GM13976 (cell line): ENCODE measurements at places on chromosomes 12 and 14.

DNA sequence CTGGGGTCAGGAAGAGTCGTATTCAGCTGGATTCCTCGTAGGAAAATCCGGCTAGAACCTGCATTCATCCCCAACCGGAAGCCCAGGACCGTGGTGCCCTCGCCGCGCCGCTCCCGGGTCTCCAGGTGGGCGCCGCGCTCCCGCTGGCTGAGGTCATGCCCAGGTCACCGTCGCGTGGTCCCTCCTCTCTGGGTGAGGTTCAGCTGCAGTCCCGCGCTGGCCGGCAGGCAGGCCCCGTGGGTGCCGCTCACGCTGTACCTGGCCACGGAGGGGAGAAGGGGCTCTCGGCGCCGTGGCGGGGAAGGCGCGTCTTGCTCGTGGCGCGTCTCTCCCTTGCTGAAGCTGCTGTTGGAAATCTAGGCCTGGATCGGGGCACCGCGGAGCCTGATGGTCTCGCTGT is 44.5 kb downstream of the LRTM2 start:
- no peak for DNase-seq

- DNase-seq, result no peak
These were observed 49.9 kb upstream of the DYRK2 start for GRCh38 chr12:67598598-67598997.

GRCh38 chr12:82359115-82359478 is 768 bp downstream of the METTL25 start:
- no peak for DNase-seq

GRCh38 chr14:86055512-86056075 is 525.6 kb downstream of the FLRT2 start:
- DNase-seq, result no peak

DNA sequence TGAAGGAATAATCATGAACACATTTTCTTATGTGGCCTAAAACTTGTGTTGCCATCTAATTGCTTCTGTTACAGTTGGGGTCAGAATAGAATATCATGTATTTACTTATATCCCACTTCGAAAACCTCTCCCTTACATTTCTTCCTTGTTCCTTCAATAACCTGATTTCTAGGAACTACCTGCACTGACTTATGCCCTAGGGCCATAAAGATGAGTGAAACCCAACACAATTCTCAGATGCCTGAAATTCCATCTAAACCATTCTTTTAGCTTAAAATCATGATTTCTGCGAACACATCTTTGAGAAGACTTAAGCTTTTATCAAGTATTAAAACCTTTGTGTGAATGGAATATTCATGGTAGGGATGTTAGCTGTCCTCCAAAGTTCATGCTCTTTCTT is 142.7 kb downstream of the SNAPC1 start:
- no peak for DNase-seq

DNA sequence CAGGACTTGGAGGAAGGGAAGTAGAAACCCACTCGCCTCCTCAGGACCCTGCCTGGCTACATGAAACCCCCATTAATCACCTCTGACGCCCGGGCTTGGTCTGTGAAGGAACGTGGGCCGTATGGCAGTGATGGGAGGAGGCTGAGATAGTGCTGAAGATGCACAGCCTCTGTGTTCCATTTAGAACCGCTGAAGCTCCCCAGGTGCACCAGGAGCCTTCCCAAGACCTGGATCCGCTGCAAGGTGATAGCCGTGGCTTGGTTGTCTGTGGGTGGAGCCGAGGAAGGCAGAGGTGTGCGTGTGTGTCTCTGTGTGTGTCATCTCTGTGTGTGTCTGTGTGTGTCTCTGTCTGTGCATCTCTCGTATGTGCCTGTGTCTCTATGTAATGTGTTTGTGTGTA is 293.1 kb downstream of the CACNA1C start:
- DNase-seq, result no peak

GRCh38 chr12:4275870-4276301 is 2.3 kb downstream of the CCND2 start:
- DNase-seq, result no peak

- DNase-seq, result no peak
These were observed 60.4 kb downstream of the PPP1R36 start for GRCh38 chr14:64610049-64610746.

DNA sequence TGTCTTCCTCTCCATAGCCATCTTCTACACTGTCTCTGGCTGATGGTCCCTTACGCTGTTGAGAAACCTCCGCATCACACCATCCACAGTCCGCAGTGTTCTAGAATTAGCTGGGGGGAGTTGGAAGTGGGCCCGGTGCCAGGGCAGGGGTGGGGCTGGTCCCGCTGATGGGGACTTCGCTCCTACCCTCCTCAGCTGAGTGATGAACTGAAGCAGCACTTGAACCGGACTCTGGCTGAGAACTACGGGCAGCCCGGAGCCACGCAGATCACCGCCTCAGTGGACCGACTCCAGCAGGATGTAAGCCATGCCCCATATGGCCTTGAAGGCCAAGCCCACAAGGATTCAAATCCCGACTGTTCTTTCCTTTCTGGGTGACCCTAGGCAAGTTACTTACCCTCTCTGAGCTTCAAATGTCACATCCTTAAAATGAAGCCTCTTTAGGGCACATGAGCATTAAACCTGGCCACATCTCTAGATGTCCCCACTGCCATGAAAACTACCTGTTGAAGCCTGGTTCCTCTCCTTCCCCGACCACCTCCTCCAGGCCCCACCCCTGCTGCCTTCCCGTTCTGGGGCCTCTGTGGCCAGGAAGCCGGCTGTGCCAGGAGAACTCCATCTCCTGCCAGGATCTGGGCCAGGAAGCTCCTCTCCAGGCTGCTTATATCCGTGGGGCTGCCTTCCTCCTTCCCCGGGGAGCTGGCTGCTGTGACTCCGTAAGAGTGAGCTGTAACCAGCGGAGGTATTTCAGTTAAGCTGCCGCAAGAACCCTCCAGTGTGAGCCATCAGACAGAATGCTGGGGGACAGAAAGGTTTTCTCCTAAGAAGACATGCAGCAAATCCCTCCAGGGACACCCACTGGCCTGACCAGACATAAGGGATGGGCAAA is 53.1 kb downstream of the TSPAN11 start:
- no peak for DNase-seq

- no peak for DNase-seq
These were observed 161.8 kb downstream of the ANO4 start for GRCh38 chr12:100956311-100956852.

GRCh38 chr12:124869059-124869665 is 5.5 kb upstream of the SCARB1 start:
- DNase-seq, result no peak

- DNase-seq, result no peak
These were observed 13.8 kb upstream of the TMPRSS12 start for GRCh38 chr12:50828886-50829285.

GRCh38 chr12:130617219-130617618 is 98.9 kb downstream of the RIMBP2 start:
- no peak for DNase-seq

DNA sequence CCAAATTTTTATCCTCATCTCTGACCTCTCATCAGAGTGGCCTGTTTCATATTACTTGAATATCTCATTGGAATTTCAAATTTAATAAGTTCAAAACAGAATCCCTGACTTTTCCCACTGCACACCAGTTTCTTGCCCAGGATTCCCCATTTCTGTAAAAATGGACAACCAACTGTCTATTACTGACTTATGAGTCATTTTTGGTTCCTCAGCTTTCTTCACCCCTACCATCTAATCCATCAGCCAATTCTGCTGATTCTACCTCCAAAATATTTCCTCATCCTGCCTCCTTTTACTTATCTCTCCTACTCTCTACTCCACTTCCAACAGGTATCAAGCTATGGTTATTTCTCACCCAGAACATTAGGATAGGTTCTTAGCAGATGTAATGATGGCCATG is 44.2 kb downstream of the TMX1 start:
- DNase-seq, result no peak

GRCh38 chr14:51951656-51952055 is 37.7 kb upstream of the RTRAF start:
- DNase-seq, result no peak

DNA sequence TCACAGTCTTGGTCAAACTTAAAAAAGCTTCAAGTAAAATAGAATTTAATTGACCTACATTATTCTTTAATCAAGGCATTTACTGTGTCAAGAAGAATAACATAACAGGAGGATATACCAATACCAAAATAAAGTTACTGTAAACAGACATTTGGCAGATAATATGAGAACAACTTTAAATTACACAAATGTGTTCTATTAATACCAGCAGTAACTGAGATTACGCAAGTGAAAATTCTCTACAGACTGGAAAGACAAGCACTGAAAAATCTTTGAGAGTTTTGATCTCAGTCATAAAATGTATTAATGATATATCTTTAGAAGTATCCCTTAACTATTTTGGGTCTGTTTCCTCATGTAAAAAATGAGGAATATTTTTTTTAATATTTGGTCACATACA is 169.2 kb upstream of the SOX5 start:
- no peak for DNase-seq

GRCh38 chr12:49779581-49779980 is 38.2 kb downstream of the TMBIM6 start:
- DNase-seq, result no peak

DNA sequence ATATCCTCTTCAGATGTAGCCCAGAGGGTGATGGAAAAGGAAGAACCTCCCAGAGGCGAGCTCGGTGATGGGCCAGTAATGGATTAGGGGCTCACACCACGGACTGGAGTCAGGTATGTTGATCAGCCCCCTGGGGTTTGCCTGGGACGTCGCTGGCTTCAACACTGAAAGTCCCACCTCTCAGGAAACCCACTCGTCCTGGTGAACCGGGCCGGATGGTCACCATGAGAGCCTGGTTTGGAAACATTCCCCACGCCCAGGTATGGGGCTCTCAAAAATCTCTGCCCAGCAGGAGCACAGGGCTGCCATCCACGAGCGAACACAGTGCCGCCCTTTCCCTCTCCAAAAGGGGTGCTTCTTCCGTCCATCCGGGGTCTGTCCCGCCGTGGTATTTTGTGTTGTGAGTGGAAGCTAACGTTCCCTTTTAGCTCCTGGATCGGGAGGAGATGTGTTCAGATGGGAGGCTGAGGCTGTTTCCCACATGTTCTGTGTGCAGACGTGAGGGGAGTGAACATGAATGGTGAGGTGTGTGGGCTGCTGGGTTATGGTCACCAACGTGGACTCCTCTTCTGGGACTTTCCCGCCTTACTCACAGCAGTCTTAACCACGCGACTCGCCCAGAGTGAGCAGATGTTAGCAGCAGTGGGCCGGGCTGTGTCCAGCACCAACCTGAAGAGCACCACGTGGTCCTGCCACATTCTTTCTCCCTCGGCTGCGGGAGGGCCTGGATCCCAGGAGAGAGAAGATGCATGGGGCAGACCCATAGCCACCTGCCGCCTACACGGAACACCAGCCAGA is 139.2 kb downstream of the KIF26A start:
- DNase-seq, result no peak

DNA sequence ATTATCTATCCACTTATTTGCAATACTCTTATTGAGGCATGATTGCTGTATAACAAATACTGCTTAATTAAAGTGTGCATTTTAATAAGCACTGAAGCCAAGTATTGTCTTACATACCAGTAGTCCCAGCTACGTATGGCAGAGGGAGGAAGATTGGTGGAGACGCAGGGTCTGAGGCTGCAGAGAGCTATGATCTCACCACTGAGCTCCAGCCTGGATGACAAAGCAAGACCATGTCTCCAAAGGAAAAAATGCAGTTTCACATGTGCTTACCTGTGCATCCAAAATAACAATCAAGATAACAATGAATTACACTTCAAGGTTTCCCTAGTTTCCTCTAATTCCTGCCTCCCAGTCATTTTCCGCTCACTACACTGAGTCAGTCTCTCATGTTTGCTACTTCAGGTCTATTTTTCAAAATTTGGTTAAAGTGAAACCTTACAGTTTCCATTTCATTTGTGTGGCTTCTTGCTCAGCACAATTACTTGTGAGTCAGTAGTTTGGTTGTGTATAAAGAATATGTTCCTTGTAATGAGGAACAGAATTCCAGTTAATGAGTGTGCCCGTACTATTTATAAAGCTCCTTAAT is 1250.1 kb downstream of the TMEM121 start:
- no peak for DNase-seq

DNA sequence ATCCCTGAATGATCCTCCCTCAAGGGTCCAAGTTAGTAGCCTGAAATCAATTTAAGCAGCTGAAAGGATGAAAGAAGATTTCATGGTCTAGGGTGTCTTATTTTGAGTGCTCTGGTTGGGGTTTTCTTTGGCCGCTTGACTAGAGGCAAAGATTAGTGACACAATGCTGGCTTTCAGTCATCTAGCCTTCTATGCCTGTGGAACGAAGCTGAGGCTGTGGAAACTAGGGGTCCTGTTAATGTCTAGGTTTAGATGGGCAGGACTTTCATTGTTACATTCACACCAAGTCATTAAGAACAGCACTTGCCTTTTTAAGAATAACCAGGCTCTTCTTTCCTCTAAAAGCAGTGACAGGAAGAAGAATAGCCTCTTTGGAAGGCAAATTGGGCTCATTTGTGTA is 253.8 kb upstream of the E2F7 start:
- DNase-seq, result no peak

DNA sequence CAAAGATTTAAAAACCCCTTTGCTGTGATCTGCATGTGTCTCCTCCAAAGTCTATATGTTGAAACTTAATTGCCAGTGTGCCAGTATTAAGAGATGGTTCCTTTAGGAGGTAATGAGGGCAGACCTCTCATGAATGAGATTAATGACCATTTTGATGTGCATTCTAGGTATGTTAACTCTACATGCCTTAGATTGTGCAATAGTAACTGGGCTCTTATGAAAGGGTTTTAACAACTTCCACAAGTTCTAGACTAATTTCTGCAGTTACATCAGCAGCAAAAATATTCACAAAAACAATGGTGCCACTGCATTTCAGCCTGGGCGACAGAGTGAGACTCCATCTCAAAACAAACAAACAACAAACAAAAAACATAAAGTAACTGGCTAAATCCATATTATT is 3.8 kb upstream of the TAS2R10 start:
- no peak for DNase-seq

DNA sequence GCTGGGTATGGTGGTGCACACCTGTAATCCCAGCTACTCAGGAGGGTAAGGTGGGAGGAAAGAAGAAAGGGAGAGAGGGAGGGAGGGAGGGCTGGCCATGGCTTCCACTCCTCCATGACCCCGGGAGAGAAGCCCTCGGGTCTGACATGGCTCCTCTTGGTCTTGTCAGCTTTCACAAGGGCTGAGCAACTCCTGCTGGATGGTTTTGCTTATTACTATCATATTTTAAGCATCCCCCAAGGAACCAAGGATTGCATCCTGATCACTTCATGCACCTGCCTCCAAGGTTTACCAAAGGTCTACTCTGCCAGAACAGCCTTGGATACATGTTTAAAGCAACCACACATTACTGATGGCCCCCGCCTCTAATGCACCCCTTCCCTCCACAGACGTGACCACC is 28.0 kb upstream of the NCOR2 start:
- peak; percentile 24 for DNase-seq

GRCh38 chr12:113601656-113602263 is 130.1 kb upstream of the LHX5 start:
- DNase-seq, result no peak

DNA sequence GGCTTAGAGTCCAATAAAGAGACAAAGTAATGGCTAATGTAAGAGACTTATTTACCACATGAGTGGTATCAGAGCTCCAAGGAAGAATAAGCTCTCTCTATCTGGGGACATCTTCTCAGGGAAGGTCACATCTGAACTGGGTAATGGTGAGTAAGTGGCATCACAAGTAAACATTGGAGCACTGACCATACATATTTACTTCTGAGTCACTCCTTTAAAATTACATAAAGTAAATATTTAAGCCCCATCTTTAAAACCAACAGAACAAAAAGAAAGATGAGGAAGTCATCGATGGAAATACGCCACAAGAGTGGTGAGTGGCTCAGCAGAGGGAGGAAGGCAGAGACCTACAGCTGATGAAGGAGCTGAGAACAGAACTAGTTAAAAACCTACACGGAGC is 159.9 kb downstream of the DUSP6 start:
- no peak for DNase-seq

GRCh38 chr12:124754949-124755800 is 108.5 kb downstream of the SCARB1 start:
- DNase-seq, result peak; percentile 65
